ENCODE measurements at places on chromosomes 5 and 9. TPM values are rescaled to one million over a fixed set of nuclear protein-coding genes. Genes with fewer than 3 reads are reported as not detected.

GRCh38 chr5:181207214-181207959 is 2.4 kb upstream of the TRIM7 start:
- DNase-seq = no peak

Gene JAKMIP2
- 3.1 TPM for polyA plus RNA-seq

- DNase-seq = peak; percentile 63
Observed at GRCh38 chr9:12774861-12775678, at the start of gene LURAP1L. Gene LURAP1L (plus strand): TSS chr9:12775020. CDS start chr9:12775716, 696 bp downstream.

Gene AQP3
- polyA plus RNA-seq = 103 TPM

Gene PCDHB7
- 1.3 TPM for polyA plus RNA-seq

DNA sequence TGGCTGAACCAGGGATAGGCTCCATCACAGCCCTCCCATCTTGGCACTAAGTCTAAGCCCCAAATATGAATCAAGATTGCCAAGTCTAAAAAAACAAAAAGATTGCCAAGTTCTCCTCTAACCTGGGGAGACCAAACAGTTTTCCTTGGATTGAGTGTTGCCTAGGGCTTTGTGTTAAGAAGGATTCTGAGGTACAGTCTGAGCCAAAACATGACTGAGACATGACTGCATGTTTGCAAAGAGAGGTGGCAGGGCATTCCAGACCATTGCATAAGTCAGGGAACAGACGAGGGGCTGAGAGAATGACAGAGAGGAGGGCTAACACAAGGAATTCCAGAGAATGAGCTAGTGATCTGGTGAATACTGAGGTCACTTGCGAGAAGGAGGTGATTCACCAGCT is 11.4 kb downstream of the LAMC3 start:
- DNase-seq = no peak

GRCh38 chr9:33139421-33140228 is 27.5 kb downstream of the B4GALT1 start:
- no peak for DNase-seq

DNA sequence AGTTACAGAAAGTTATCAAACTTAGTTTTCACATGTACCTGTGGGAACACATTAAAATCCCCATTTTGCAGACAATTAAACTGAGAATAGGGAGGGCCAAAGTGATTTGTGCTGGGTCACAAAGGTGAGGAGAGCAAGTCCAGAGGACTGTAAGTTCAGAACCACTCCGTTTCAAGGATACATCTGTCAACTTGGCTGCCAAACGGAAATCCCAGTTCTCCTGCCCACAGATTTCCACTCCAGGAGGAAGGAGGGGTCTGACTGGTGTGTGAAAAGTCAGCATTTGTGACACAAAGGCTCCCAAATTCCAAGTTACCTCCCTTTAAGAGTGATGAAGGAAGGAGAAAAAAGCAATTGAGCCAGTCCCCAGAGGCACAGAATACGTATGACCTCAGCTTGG is 42.3 kb downstream of the PRELID2 start:
- DNase-seq = no peak

- peak; percentile 45 for DNase-seq
Observed at GRCh38 chr9:4820168-4820567, 27.4 kb downstream of the RCL1 start.

- DNase-seq = no peak
Observed at GRCh38 chr9:119255116-119255515, 114.1 kb downstream of the BRINP1 start.

GRCh38 chr9:4690144-4690543 is 10.8 kb downstream of the CDC37L1 start:
- DNase-seq = no peak
